ENCODE measurements at places on chromosomes 6 and 20.

GRCh38 chr20:40962733-40963504, 65.7 kb upstream of the TOP1 start:
- DNase-seq, result peak; percentile 76

DNA sequence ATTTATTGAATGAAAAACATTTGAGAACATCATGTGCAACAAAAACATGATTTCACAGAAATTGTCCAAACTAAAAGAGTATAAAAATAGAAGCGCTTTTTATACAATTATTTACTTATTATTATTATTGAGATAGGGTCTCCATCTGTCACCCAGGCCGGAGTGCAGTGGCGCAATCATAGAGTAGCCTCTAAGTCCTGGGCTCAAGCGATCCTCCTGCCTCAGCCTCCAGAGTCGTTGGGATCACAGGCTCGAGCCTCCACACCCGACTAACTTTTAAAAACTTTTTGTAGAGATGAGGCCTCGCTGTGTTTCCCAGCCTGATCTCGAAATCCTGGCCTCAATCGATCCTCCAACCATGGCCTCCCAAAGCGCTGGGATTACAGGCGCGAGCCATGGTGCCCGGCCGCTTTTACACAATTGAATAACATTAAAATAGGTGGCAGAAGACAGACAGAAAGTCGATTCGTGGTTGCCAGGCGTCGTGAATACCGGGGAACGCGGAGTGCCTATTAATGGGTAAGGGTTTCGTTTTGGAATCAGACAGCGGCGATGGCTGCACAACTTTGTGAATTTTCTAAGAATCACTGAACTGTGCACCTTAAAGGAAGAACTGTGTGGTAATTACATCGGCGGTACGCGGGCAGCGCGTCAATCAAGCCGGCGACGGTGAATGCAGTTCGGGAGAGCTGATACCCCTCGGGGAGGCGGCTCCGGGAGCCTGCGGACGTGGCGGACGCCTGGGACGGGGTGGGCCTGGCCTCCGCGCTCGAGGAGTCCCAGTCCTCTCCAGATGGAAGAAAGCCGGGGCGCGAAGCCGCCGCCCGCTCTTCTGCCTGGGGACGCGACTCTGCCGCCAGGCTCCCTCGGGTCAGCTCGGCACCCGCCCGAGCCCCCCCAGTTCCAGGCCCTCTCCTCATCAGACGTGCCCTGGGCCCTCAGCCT, 807 bp downstream of the TBC1D20 start:
- DNase-seq, result peak; percentile 57

DNA sequence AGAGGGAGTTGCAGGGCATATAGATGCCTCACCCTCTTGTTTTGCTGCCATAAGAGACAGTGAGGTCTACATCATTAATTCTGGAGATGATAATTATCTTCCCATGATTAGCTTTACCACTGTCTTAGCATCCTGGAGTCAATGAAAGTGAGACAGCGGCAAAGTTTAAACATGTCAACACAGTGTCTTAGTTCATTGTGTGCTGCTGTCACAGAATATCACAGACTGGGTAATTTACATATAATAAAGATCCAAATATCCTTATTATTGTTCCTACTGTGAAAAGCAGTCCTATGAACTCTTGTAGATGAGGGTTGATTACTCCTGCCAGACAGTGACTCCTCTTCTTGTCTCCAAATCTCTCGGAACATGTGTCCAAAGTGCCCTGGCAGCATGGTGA, 658.6 kb upstream of the ADGRB3 start:
- no peak for DNase-seq

- DNase-seq, result no peak
Measured at GRCh38 chr6:76682842-76683241, 610.4 kb upstream of the IMPG1 start.

DNA sequence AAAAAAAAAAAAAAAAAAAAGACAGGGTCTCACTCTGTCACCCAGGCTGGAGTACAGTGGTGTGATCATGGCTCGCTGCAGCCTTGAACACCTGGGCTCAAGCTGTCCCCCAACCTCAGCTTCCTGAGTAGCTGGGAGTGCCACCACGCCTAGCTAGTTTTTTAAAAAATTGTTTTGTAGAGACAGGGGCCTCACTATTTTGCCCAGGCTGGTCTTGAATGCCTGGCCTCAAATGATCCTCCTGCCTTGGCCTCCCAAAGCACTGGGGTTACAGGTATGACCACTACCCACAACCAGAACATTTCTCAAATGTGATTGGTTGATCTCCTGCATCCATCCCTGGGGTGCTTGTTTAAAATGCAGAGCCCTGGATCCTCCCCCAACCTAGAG, 5.6 kb upstream of the RBCK1 start:
- DNase-seq, result no peak

- DNase-seq, result no peak
Measured at GRCh38 chr6:48613231-48613949, 502.4 kb upstream of the PTCHD4 start.

DNA sequence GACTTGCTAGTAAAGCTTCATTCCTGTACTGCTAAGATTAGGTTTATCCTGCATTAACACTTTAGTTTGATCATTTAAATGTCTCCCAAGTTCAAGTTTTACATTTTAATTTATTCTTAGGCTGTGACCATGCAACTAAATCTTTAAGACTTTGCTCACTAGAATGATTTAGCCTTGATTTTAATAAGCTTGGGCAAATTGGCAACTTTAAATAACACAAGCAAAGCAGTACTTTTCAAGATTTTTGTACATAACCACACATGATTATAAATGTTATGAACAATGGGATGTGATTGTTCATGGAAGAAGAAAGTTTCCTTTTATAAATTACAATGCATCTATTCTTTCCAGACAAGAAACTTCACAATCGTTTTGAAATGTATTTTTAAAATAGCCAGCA, 948.0 kb upstream of the EPHA7 start:
- no peak for DNase-seq

- DNase-seq, result no peak
Measured at GRCh38 chr6:166616261-166617238, 10.5 kb downstream of the RPS6KA2 start.

DNA sequence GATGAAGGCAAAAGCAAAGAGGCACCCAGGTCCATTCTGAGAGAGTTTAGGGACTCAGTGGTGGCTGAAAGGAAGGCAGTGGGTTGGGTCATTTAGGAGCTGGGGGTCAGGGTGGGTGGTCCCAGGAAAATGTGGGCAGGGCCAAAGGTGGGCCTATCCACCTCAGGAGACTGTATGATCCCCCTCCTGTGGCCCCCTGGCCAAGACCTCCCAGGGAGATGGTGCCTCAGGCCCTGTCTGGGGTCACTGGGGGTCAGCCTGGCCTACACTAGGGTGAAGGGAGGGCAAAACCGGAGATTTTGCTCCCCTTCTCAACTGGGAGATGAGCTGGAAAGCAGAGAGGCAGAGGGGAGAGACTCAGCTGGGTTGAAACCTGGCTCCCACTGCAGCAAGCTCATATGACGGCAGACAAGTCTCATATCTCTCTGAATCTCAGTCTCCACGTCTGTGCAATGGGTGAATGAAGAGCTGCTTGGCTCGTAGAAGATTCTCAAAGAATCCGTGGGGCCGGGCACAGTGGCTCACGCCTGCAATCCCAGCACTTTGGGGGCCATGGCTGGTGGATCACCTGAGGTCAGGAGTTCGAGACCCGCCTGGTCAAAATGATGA, 11.5 kb upstream of the BAK1 start:
- no peak for DNase-seq

DNA sequence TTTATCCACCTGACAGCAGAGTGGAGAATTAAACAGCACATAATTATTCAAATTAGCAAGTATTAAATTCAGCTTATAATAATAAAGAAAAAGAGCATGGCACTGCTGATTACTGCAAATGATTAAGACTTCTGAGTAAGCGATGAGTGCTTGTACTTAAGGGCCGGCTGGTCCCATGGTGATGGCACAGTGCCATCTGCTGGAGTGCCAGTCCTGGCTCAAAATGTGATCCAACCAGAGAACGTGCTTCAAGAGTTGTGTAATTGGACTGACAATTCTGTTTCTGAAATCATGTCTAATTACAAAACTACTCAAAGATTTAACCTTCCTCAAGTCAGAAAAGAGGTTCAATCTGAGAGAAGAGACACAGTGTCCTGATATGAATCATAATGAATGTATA, 181.6 kb upstream of the RGS17 start:
- peak; percentile 19 for DNase-seq

Data from stimulated activated naive CD8-positive, alpha-beta T cell treated with anti-CD3 and anti-CD28 coated beads, Interleukin-15, amount 100 ng/mL, for 72 hours (primary cell).